ENCODE measurements at places on chromosomes 7 and 10.
A peak's percentile ranks its signal among the peaks of the same experiment; 100 is the strongest.

DNA sequence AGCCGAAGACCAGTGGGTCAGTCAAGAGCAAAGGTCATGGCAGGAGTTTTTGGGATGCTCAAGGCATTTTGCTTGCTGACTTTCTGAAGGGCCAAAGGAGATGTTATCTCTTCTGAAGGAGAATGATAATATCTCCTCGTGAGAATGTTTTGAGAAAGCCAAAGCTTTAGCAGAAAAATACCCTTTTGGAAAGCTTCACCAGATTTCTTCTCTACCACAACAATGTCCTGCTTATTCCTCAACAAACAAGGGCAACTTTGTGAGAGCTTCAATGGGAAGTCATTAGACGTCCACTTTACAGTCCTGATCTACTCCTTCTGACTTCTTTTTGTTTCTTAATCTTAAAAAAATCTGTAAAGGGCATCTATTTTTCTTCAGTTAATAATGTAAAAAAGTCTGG lies 132.8 kb upstream of the DNAJB12 start:
- no peak for DNase-seq

DNA sequence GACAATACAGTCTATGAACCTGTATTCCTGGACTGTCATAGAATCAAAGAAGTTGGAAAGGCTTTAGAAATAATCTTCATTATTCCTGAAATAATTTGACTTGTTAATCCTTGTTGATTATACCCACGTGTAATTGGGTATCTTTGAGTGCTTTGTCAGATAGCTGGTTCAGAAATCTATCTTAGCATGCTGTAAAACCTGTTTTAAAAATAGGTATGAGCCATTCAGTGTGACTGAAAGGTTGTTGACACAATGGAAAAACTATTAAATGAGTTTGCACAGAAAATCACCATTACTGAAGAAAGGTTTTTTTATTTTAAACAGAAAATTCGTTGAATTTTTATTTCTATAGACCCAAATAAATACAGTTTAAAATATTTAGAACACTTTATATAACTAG lies 38.7 kb downstream of the PHTF2 start:
- DNase-seq = no peak

- no peak for DNase-seq
Observed at GRCh38 chr10:83706120-83706519, 433.2 kb upstream of the GHITM start.

GRCh38 chr10:92729886-92730285 lies 40.1 kb downstream of the HHEX start:
- no peak for DNase-seq

DNA sequence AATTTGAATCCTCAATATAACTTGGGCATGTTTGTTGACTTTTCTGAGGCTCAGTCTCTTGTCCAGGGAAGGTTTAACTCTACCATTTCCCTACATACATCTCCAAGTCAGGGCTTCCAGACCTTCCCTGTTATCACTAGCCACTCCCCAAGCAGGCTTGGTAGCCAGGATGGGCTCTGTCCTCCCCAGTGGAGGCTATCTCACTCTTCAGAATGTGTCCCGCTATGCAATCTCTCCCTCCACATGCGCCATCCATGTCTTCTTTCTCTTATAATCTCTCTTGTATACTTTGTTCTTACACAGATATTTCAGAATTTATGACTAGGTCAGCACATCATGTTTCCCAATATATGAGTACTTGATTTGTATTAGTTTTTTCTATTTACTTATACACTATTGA lies 310.4 kb downstream of the HGF start:
- DNase-seq = no peak

DNA sequence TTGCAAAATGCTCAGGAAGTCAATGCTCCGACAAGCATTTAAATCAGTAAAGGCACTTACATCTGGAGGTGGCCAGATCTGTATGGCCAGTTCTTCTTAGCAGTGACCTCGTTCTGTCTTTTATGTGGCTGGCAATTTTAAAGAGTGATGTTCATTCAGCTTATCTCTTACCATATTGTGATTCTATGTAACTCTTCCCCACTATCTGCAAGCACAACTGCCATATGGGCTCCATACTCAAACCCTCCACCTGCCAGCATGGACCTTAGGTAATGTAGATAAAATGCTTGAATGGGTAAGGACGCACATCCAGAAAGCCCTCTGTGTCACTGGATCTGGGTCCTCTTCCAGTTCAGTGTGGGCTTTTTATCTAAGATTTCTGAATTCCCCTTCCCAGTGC lies 42.4 kb upstream of the STK17A start:
- no peak for DNase-seq

- DNase-seq = no peak
Observed at GRCh38 chr7:128417071-128417470, 7.3 kb upstream of the IMPDH1 start.

- DNase-seq = no peak
Observed at GRCh38 chr7:31028006-31028405, 24.1 kb upstream of the ADCYAP1R1 start.

DNA sequence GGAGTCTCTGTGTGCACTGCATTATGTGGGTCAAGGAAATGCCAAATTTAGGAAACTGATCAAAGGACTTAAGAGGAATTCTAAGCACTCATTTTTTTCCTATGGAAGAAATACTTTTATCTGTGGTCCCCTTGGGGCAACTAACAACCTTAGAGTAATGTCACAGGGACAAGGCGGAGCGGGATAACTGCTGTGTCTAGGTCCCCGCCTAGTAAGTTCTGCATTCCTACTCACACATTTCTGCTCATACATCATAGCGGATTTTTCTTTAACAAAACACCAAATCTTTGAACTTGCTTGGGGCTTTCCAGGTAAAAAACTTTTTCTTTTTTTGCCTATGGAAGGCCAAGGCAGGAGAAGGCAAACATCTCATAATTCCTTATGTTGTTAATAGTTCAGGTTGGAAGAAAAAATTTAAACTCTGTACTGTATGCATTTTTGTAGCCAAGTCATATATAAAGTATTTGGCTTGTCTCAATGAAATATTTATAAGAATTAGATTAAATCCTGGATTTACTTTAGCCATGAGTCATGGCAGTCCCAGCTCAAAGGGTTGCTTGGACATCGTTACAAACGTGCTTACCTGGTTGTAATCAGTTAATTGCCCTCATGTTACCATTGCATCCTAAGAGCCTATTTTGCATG lies 285.0 kb downstream of the PHTF2 start:
- no peak for DNase-seq

GRCh38 chr10:121774813-121775212 lies 153.0 kb downstream of the ATE1 start:
- no peak for DNase-seq

GRCh38 chr7:17745610-17746009 lies 194.7 kb downstream of the SNX13 start:
- no peak for DNase-seq

DNA sequence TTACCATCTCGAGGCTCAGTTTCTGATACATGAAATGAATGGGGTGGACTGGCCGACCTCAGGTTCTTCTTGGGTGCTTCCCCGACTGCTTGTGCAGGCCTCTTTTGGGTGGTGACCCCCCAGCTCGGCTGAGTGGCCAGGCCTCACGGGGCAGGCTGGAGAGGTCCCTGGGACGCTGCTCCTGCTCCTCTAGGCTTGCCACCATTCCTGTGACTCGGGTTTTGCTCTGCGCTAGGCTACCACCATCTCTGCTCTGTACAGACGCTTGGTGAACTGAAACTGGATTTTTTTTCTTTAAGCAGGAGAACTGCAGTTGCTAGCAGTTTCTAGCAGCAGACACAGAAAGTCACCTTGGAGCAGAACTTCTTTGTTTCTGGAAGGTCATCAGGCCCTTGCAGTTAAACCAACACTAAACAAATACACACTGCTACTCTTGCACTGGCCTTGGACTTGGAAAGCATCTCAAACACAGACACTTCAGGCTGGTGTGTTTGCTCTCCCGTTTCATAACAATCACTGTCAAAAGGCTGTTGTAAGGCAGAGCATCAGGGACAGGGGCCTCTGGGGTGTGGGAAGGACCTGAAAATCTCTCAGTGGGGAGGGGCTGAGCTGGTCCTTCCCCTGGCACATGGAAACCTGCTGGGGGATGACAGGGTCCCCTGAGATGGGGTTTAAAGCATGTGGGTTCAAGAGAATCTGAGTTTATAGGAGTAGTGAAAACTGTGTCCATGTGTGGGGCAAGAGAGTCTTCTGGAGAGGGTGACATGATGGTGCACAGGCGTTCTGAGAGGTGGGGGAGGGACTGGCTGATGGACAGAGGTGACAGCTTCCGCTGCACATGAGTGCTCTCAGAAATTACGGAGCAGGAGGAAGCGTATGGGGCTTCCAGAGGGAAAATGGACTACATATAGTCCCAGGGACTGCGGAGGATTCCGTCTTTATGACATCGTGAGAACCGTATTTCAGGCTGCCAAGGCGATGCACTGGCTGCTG lies 35.0 kb upstream of the GIMAP8 start:
- no peak for DNase-seq

DNA sequence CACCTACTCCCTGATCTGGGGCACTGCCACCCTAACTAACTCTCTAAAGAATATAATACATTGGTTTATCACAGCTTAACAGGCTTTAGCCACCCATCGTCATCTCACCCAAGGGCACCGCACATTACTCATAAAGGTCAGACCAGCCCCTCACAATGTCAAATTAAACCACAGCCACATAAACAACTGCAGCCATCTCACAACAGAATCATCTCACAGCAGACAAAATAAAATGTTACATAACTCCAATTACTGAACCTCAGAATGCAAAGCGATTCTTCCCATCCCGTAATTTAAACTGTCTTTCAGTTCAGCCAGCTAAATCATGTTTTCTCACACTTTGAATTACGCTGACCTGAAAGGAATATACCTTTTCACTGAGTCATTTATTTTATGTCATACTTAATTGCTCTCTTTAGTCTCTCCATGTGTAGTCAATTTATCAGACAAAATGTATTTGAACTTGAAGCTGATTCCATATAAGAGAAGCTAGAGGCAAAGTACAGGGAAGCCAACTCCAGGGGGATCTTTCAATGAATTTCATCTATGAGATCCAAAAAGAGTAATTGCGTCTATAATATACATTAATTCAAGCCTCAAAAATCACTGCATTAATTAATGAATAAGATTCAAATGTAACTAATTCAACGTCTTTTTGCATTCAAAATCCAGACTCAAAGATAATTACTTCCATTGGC lies 96.9 kb upstream of the NEBL start:
- no peak for DNase-seq

- DNase-seq = no peak
Observed at GRCh38 chr7:95106401-95106800, 199.0 kb downstream of the PPP1R9A start.

DNA sequence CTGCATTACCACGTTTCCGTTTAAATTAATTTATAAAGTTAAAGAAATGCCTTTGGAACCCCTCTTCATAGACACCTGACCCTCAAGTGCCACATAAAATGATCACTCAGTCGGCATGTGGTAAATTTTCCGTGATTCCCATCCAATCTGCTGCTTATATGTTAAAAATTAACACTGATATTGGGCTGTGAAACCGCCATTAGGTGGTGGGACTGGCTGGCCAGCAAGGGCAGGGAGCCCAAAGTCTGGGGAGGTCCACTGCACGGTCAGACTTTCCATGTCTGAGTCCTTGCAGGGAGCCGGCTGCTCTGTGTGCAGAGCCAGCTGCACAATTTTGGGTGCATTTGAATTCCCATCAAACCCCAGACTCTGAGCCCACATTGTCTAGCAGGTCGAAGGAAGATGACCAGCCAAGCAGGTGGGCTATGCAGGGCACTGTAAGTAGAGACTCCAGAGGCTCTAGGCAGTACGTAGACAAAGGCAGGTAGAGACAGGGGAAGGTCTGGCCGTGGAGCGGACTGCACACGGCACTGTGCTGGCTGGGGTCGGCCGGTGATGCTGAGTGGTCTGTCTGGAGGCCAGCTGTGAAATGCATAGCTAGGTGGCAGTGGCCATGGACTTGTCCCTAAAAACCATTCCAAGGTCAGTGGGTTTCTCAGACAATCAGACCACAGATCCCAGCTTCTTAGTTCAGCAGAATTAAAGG lies 122.9 kb downstream of the SH3PXD2A start:
- no peak for DNase-seq

DNA sequence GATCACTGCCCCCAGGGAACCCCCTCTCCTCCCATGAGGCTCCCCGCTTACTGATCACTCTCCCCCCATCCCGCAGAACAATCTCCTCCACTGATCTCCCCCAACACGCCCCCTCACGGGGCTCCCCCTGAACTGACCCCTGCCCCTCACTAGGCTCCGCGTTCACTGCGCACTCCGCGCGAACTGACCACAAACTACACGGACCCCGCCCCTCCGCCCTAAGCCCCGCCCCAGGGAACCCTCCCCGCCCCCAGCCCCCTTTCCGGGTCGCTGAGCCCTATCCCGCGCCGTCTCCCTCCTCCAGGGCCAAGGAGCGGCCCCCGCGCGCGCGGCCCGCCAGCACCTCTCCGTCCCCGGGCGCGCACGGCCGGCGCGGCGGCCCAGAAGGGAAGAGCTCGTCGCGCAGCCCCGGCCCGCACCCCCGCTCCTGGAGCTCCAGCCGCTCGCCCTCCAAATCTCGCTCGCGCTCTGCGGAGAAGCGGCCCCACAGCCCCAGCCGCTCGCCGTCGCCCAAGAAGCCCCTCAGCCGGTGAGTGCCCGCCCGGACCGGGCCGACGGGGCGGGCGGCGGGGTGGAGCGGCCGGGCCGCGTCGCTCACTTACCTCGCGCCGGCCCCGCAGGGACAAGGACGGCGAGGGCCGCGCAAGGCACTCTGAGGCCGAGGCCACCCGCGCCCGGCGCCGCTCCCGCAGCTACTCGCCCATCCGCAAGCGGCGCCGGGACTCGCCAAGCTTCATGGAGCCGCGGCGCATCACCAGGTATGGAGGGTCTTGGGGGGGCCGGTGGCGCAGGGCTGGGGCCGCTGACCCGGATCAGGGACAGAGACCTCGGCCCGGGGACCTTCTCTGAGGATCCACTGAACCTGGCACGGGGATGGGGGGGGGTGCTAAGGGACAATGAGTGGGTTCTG lies 19.9 kb upstream of the HSPB1 start:
- DNase-seq = no peak

DNA sequence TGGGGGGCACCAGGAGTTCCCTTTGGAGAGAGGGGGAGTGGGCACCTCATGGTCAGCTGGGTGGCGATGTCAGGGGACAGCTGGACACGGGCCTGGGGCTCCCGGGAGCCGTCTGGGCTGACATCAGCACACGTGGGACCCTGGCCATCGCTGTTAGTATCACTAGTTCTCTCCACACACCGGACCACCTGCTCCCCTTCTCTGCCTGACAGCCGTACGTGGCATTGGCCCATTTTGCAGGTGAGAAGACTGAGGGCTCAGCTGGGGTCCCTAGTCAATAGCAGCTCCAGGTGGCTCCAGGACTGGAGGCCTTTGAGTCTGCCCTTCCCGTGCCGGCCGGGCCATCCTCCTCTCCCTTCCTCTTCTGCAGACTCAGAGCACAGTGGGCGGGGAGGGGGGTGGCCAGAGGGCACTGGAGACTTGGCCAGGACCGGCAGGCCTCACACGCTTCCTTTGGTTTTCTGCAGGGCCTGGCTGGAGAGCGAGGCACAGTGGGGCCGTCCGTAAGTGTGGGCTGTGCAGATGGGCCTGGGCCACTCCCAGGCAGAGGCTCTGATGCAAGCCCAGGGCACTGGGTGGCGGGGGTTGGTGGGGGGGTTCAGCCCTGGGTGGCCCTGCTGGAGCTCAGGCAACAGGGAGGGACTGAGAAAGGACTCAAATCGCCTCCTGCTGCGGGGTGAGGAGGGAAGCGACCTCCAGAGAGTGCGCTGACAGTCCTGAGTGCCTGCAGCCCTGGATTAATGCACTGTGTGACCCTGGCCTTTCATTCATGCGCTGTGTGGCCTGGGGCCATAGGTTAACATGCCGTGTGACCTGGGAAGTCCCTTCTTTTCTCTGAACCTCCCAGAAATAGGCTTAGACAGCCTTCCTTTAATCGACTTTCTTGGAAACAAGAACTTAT lies 78.2 kb downstream of the MYL10 start:
- peak; percentile 53 for DNase-seq
